ENCODE measurements at places on chromosomes 1 and 21.

DNA sequence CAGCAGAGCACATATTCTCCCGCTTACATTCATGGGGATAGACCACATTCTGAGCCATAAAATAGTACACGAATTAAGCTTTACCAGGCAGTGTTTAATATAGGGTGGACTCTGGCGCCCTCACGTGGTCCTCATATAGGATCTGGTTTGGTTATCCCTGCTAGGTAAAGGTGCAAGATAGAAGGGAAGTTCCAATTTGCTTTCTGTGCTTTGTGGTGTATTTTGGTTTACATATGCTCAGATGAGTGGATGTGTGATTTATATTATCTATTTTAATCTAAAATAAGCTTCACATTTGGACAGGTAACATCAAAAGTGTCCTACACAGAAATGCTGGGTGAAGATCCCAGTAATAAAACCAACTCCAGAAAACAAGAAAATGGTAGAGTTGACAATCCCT is 3.6 kb downstream of the CR1 start:
- peak; percentile 64 for DNase-seq
- H3K4me3 ChIP-seq: no peak overlapping the region
- H3K27ac ChIP-seq: no peak overlapping the region

DNA sequence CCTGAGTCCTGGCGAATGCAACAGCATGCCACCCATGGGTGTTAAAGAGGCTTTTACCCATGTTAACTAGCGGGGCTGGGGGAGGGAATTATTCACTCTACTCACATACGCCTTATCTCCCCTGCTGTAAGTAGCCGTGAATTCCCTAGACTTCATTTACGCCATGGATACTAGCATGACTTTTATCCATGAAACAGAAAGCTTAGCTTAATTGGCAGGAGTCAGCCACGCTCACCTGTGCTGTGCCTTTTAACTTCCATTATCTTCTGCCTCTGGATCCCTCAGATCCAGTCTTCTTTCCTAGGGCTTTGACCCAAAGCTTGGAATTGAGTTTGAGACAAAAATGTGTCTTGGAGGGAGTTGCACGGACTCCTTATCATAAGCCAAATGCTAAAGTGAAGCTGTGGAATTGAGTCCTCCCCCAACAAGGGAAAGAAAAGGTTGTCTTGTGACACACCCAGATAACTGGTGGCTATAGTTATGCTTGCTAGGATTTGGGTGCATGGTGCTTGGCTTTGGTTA is 9.7 kb upstream of the NASP start:
- no peak overlapping the region for H3K4me3 ChIP-seq
- no peaks in the 10 kb centered on the region for H3K27me3 ChIP-seq
- H3K4me1 ChIP-seq: no peaks in the 10 kb centered on the region
- H3K36me3 ChIP-seq: peaks cover 7% of the 10 kb centered on the region
- DNase-seq: no peak

- H3K36me3 ChIP-seq: no peaks in the 10 kb centered on the region
- H3K4me1 ChIP-seq: no peaks in the 10 kb centered on the region
- no peaks in the 10 kb centered on the region for H3K27me3 ChIP-seq
- H3K27ac ChIP-seq: no peak overlapping the region
- DNase-seq: no peak
- H3K4me3 ChIP-seq: no peak overlapping the region
Observed at GRCh38 chr1:61426885-61427284, 298.1 kb downstream of the TM2D1 start.

DNA sequence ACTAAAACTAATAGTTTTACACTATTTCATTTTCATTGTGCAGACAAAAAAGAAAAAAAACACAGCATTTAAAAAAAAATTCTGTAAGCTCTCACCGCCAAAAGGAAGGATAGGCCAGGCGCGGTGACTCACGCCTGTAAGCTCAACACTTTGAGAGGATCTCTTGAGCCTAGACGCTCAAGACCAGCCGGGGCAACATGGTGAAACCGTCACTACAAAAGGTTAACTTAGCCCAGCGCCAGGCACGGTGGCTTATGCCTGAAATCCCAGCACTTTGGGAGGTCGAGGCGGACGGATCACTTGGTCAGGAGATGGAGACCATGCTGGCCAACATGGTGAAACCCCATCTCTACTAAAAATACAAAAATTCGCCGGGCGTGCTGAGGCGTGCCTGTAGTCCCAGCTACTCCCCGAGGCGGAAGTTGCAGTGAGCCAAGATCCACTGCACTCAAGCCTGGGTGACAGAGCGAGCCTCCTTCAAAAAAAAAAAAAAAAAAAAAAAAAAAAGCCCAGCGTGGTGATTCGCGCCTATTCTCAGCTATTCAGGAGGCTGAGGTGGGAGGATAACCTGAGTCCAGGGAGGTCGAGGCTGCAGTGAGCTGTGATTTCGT is 14.3 kb upstream of the SPEN start:
- H3K36me3 ChIP-seq: no peaks in the 10 kb centered on the region
- DNase-seq: peak; percentile 66
- H3K4me1 ChIP-seq: peaks cover 24% of the 10 kb centered on the region
- peak overlapping the region; percentile 67 for H3K4me3 ChIP-seq

- no peak overlapping the region for H3K4me3 ChIP-seq
- no peak for DNase-seq
- H3K36me3 ChIP-seq: no peaks in the 10 kb centered on the region
- no peak overlapping the region for H3K27ac ChIP-seq
Observed at GRCh38 chr1:110610696-110611286, 4.6 kb upstream of the KCNA2 start.

GRCh38 chr1:212127221-212127620 is 91.7 kb downstream of the DTL start:
- no peak overlapping the region for H3K4me3 ChIP-seq
- H3K27me3 ChIP-seq: no peaks in the 10 kb centered on the region
- no peaks in the 10 kb centered on the region for H3K36me3 ChIP-seq
- no peak overlapping the region for H3K27ac ChIP-seq
- H3K4me1 ChIP-seq: peaks cover 9% of the 10 kb centered on the region
- DNase-seq: no peak

DNA sequence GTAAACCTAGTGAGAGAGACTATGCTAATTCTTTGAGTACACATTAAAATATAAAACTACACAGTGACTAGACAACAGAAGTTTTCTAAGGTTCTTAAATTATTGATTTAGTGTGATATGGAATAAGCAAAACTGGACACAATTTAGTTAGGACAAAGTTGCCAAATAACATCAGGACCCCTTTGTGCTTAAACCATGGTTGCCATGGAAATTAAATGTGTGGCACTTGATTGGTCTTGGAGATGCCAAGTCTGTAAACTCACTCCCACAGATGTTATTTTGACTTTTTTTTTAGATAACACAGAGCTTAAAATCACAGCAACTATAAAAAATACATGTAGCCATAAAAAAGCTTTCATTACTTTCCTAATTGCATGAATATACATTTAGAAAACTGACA is 234.6 kb downstream of the BRINP3 start:
- H3K27ac ChIP-seq: no peak overlapping the region
- no peak for DNase-seq
- no peaks in the 10 kb centered on the region for H3K36me3 ChIP-seq
- H3K4me1 ChIP-seq: no peaks in the 10 kb centered on the region
- H3K4me3 ChIP-seq: no peak overlapping the region
- no peaks in the 10 kb centered on the region for H3K27me3 ChIP-seq

DNA sequence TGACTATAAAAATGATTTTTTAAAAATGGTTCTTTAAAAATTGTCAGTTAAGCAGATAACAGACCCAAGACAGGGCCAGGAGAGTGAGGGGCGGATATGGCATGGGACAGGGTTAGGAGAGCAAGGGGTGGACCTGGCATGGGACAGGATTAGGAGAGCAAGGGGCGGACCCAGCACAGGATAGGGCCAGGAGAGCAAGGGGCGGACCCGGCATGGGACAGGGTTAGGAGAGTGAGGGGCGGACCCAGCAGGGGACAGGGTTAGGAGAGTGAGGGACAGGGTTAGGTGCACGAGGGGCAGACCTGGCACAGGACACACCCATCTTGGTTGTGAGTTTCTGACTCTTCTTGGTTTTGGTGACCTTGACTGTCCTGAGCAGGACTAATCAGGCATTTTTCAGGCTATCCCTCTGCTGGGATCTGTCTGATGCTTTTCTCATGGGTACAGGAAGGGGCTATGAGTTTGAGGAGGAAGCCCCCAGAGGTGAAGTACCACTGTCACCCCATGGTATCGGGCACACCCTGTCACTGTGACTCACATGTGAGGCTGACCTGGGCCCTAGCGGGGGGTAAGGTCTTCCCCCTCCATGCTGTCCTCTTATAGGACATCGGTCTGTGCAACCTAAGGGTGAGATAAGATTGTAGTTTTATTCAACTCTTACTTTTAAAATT is 159.0 kb upstream of the COL6A1 start:
- H3K4me3 ChIP-seq: no peak overlapping the region
- H3K27me3 ChIP-seq: no peaks in the 10 kb centered on the region
- H3K4me1 ChIP-seq: peaks cover 8% of the 10 kb centered on the region
- DNase-seq: no peak
- no peak overlapping the region for H3K27ac ChIP-seq
- no peaks in the 10 kb centered on the region for H3K36me3 ChIP-seq

GRCh38 chr21:41568606-41569385 is 60.8 kb upstream of the TMPRSS2 start:
- H3K4me1 ChIP-seq: no peaks in the 10 kb centered on the region
- DNase-seq: no peak
- H3K27ac ChIP-seq: no peak overlapping the region
- no peak overlapping the region for H3K4me3 ChIP-seq

GRCh38 chr1:227192163-227192562 is 126.1 kb downstream of the CDC42BPA start:
- DNase-seq: no peak
- no peak overlapping the region for H3K4me3 ChIP-seq
- H3K27me3 ChIP-seq: no peaks in the 10 kb centered on the region

DNA sequence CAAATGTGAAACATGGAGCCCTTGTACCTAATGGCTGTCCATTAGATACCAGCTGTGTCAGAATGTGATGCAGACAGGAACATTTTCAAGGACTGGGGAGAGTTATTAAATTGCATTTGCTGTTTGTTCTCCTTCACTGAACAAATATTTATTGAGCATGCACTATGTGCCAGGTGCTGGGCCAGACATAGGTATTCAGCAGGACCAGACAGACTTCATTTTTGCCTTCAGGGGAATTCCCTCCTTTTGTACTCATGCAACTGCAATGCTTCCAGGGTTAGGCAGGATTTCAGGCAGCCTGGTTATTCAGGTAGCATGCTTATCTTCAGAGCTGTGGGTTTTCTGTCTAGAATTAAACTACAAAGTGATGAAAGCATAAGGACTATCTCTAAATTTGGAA is 64.2 kb upstream of the SMYD2 start:
- H3K27me3 ChIP-seq: no peaks in the 10 kb centered on the region
- no peaks in the 10 kb centered on the region for H3K4me1 ChIP-seq
- H3K27ac ChIP-seq: no peak overlapping the region
- no peak overlapping the region for H3K4me3 ChIP-seq
- no peak for DNase-seq
- H3K36me3 ChIP-seq: no peaks in the 10 kb centered on the region

Measured in CD4-positive, alpha-beta memory T cell (primary cell).